ENCODE measurements at places on chromosomes 5 and 9. TPM values are rescaled to one million over a fixed set of nuclear protein-coding genes. Genes with fewer than 3 reads are reported as not detected.

The PCDHGB4 gene
- 5.9 TPM for total RNA-seq

The TAF11L10 gene
- not detected for total RNA-seq

The CORO2A gene
- total RNA-seq: 2.9 TPM

The IL5 gene
- not detected for total RNA-seq

The ASS1 gene
- total RNA-seq: 74.5 TPM

The ERCC8 gene
- total RNA-seq: 35.2 TPM

The OR1J2 gene
- total RNA-seq: not detected

The ADAMTS2 gene
- 61.1 TPM for total RNA-seq

The SLC28A3 gene
- total RNA-seq: 4.0 TPM

The ADGRD2 gene
- total RNA-seq: not detected

The AHRR gene
- total RNA-seq: 8.2 TPM

The GOLGA2 gene
- 134 TPM for total RNA-seq

The BSPRY gene
- total RNA-seq: 2.6 TPM

The URM1 gene
- total RNA-seq: 28.8 TPM

The LRRTM2 gene
- total RNA-seq: 0.51 TPM

The GM2A gene
- 26.3 TPM for total RNA-seq

The PCDHA11 gene
- 0.51 TPM for total RNA-seq

The HEMGN gene
- total RNA-seq: 4.1 TPM

The GOLM1 gene
- total RNA-seq: 44.2 TPM

The ADAMTSL2 gene
- total RNA-seq: 4.3 TPM

The SLC4A9 gene
- total RNA-seq: 1.6 TPM

The SLC24A2 gene
- 1.9 TPM for total RNA-seq

The SPARC gene
- total RNA-seq: 1,607 TPM

The SCGB3A2 gene
- 5.8 TPM for total RNA-seq

The PCDHB15 gene
- 9.9 TPM for total RNA-seq

The SURF1 gene
- 23.6 TPM for total RNA-seq
